Activated CD4-positive, alpha-beta T cell treated with anti-CD3 and anti-CD28 coated beads, Interleukin-2, amount 50 U/mL, for 48 hours (primary cell): ENCODE measurements at places on chromosomes 2 and 18.

GRCh38 chr18:32724071-32724749, 48.6 kb downstream of the KLHL14 start:
- DNase-seq = no peak

GRCh38 chr2:174353004-174353403, 18.2 kb downstream of the SP9 start:
- no peak for DNase-seq

- DNase-seq = no peak
Observed at GRCh38 chr2:222715742-222716141, 44.3 kb downstream of the MOGAT1 start.

DNA sequence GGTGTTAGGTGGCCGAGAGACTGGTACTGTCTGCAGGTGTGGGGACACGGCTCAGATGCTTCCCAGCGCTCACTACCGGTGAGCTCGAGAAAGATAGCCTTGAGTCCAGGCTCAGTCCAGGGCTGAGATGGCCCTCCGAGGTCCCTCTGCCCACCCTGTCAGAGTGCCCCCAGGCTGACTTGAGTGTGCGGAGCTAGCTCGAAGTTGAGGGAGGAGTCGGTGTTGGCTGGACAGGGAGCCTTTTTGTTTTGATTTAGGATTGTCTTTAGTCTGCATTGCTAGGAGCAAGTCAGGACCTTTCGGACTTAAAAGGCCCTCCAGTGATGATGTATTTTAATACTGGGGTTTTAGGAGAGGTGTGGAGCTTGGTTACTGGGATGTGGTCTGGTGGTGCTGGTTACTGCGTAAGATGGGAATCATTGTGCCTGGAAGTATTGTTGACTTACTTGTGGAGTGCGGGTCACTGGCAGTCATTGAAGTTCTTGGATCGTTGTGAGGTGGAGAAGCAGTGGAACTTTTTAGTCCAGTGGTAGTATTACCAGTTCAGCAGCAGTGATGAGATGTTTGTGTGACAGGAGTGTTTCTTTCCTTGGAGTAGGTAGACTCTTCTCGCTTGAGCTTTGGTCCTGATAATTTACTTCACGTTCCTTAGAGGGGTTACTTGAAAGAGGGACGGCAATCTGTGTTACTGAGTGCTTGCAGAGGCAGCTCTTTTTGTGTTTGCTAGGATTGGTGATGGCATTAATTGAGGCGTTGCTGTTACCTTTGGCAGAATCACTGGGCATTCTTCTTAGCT, 633 bp downstream of the KIAA1328 start:
- no peak for DNase-seq

DNA sequence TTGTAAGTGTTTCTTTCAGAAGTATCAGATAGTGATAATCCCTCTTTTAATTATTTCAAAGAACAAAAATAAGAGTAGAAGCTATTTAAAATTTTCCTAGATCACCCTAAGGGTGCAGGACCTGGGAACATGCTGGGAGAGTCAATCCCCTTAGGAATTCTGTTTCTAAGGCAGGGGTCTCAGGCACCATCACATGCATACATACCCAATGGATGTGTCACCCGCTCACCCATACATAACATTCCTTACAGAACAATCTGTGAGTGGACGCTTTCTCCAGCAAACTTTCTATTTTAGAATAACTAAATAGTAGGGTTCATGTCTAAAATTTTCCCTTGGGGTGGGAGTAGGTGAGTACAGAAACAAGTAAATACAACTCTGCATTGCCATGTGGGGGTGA, 8.4 kb downstream of the DSEL start:
- DNase-seq = no peak

DNA sequence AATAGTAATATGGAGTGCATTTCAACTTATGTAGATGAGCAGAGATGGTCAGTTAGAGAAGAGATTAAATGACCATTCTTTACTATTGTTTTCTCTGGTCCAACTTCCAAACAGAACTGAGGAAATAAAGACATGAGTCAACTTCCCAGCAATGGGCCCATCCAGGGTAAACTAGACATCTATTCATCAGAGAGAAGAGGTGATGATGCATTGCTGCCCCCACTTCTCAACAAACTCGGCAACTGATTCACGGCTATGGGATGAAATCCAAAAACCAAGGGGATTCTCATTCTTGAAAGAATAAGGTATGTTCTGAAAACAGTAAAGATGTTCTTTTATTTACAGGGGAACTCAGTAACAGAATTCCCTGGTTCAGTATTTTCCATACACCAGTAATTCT, 190.7 kb downstream of the RDH14 start:
- DNase-seq = no peak

GRCh38 chr18:77059294-77059916, 73.2 kb downstream of the MBP start:
- no peak for DNase-seq

GRCh38 chr2:167333245-167333644, 445.0 kb downstream of the XIRP2 start:
- DNase-seq = no peak
